ENCODE measurements at places on chromosomes 6 and 20. TPM values are rescaled to one million over a fixed set of nuclear protein-coding genes. Genes with fewer than 3 reads are reported as not detected.

DNA sequence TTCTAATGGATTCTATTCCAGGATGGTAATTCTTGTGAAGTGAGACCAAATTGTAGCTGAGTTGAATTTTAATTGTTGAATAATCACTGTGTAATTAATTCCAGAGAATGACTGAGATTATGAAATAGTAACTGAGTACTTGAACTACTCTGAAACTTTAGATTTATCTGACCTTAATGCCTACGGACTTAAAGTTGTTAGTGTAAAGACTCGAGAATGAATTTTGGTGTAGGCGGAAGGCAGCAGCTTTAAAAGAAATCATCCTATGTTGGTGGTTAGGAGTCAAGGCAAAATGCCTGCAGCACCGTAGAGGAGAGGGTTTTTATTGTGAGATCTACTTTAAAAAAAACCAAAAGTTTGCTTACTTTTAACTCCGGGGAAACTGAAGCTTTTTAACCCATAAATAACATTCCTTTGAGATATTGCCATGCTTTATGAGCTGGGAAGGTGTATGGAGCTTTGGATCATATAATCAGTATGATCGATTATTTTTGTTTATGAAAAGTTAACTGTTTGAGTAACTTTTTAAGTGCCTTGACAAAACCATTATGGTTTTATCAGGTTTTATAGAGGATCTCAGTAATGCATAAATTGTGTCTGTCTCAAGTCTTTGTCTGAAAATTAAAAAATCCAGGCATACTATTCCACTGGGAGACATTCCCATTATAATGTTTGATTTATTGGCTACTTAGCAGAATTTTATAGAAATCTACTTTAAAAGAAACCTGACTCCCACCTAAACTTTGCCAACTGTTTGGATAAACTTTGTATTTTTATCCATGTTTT lies 46.1 kb downstream of the MYO6 start:
- no peak for DNase-seq

DNA sequence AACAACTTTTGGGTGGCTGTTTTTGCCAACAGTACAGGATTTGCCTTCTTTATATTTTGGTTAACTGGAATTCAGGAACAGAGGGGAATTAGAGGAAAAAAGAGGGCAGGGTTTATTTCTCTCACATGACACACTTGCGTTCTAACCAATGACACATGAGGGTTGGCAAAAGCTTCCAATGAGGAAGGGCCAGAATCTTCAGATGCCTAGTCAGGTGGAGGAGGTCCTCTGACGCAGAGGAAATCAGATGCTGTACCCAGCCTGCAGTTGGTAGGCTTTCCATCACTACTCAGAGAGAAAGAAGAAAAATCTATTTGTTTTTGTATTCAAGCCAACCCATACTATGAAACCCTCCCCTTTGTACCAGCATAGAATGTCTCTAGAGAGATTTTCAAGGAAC lies 20.8 kb downstream of the TM9SF4 start:
- no peak for DNase-seq

DNA sequence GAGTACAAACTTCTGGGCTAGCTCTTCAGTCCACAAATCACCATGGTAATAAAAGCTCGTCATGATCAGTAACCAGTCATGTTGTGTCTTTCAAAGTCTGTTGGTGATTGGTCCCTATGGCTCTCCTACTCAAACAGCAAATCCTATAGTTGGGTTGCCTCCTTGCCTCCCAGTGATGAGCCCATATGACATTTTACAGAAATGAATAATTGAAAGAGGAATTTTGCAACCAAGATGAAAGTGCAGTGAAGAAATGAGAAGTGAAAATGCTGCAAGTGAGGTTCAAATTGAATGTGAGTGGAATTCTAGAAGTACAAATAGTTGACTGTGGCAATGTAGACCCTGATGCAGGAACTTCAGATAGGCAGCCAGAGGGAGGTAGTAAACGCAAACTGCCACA lies 5.1 kb upstream of the SIRPD start:
- no peak for DNase-seq

DNA sequence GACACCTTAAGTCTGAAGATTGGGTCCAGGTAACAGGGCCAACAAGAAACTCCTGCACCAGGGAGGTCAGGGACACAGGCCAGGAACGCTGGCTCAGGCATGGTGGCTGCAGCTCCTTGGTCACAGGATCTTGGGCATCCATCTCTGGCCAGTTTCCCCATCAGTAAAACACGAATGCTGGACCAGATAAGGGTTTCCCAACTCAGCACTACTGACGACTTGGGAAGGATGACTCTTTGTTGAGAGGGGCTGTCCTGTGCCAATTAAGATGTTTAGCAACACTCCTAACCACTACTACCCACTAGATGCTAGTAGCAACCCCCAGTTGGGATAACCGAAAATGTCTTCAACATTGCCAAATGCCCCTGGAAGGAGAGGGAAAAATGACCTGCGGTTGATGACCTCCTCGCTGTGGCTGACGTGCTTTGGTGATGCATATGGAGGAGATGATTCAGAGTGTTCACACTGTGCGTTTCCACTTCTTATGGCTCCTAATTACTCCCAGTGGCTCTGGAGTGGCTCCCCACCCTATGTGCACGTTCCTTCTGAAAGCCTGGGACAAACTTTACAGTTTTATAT lies 261.9 kb downstream of the CDH26 start:
- DNase-seq: no peak

- DNase-seq: no peak
Measured at GRCh38 chr6:6689400-6690143, 101.1 kb downstream of the LY86 start.

DNA sequence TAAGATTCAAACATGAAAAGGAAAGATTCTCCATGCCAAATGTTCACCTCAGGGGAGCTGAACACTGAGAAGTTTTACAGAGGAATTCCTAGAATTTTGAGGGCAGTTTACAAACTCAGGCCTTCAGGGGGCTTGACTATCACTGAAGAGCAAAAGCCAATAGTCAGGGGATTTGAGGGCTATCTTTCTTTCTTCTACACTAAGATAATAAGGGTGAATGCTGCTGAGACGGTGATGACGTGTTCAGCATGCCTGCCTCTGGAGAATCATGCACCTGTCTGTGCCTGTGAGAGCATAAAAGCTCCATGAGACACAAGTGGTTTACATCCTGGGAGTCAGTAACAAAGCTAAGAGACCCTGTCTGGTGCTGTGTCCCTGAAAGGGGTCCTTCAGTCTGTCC lies 1085.6 kb downstream of the KIF16B start:
- DNase-seq: no peak

- DNase-seq: no peak
Measured at GRCh38 chr6:137973201-137973600, 106.1 kb downstream of the TNFAIP3 start.

GRCh38 chr6:134517145-134517658 lies 199.3 kb upstream of the SGK1 start:
- peak; percentile 73 for DNase-seq

DNA sequence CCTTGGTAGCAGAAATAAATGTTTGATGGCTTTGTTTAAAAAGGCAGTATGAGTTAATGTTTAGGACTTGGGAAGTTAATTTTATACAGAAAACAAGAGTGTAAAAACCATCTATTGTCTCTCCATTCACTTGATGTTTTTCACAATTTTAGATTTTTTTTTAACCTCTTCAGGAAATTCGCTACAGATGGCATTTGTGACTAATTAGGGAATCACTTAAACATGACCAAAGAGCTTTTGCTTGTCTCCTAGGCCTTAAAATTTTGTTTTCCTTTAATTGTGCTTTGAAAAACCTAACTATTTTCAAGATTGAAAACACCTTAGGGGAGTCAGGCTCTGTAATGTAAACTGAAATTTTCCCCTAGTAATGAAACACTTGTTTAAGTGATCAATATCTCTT lies 17.3 kb downstream of the TULP4 start:
- DNase-seq: no peak

DNA sequence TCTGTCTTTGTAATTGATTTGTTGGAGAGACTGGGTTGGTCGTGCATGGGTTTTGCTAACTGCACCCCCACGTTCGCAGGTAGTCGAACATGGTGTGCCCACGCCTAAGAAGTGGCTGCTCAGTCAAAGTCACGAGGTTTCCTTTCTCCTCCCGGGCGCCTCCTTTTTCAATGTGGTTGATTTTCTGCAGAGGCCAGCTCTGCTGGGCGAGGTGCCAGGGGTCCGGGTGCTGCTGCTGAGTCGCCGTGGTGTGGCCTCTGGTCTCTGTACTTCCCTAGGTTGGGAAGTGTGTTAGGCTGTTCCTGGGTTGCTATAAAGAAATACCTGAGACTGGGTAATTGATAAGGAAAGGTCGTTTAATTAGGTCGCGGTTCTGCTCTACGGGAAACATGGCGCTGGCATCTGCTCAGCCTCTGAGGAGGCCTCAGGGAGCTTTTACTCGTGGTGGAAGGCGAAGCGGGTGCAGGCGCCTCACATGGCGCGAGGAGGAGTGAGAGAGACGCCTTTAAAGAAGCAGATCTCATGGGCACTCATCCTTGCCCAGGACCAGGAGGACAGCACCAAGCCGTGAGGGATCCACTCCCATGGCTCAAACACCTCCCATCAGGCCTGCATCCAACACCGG lies 14.1 kb downstream of the OSBPL2 start:
- no peak for DNase-seq

- no peak for DNase-seq
Measured at GRCh38 chr6:57822896-57823358, 505.5 kb downstream of the PRIM2 start.

DNA sequence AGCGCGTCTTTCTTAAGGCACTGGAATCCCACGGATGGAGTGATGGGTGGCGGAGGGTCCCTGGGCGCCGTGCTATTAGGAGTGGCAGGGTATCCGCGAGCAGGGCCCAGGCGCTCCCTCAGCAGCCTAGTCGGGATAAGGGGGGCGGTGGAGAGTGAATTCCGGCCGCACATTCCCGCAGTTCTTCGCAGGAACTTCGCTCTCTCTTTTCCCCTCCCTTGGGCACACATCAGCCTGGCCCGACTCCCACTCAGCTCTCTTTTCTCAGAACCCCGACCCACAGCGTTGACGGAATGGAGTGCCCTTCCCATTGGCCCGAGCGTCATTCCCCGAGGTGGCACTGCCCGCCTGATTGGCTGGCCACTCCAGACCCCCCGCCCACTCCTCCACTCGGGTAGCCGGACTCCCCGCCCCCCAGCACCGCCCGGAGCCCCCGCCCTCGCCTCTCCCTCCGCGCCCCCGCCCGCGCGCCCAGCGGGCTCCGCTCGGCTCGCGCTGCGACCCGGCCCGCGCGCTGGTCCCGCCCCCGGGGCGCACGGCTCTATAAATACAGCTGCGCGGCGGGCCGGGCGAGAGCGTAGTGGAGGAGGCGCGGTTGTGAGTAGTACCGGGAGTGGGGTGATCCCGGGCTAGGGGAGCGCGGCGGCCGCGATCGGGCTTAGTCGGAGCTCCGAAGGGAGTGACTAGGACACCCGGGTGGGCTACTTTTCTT lies at the start of gene ID4:
TSS of gene ID4 (plus strand) at position 572 of the 712 bp plus-strand sequence. CDS start 385 bp downstream, outside the sequence.
- DNase-seq: peak; percentile 94

Gene WASF1
- 0.90 TPM for polyA plus RNA-seq

Gene ADAM33
- polyA plus RNA-seq: 4.6 TPM

Gene PLCB4
- polyA plus RNA-seq: 0.90 TPM

Gene SIRPG
- not detected for polyA plus RNA-seq

Gene TINAG
- 0.04 TPM for polyA plus RNA-seq

Gene PAK5
- polyA plus RNA-seq: not detected

Gene DEFB124
- polyA plus RNA-seq: not detected

Gene PACSIN1
- polyA plus RNA-seq: not detected

Gene TNFRSF21
- 7.3 TPM for polyA plus RNA-seq

Gene EIF6
- 169 TPM for polyA plus RNA-seq

Gene TCF15
- polyA plus RNA-seq: 4.7 TPM

Gene OR2J3
- not detected for polyA plus RNA-seq
